ENCODE measurements at places on chromosomes 11 and 22.

GRCh38 chr11:111736181-111736590, 30.0 kb downstream of the PPP2R1B start:
- DNase-seq, result no peak

DNA sequence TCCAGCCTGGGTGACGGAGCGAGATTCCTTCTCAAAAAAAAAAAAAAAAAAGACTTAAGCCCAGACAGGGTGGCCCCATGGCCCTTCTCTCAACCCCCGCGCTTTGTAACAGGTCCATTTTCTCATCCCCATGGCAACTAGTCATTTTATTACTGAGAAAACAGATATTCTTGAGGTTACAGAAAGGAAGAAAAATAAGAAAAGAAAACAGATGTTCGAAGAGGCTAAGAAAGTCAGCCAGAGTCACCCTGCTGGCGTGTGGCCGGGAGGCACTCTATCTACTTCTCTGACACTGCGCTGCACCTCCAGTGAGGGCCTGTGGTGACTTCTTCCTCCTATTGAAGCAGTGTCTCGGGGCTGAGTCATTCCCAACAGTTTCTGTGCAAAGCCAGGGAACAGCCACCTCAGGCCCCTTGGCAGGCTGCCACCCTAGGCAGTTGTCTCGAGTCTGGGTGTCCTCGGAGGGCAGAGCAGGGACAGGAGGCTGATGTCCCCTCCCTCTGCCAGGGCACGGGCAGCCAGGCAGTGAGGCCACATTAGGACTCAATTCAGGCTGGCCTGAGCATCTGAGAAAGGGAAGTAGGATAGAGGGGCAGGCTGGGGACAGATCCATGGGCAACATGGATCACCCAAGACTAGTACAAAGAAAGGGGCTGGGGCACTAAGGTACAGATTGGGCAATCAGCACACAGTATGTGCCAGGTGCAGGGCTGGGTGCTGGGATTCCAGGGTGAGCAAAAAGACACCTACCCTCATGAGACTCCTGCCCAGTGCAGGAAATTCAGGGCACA, 16.4 kb upstream of the SYVN1 start:
- no peak for DNase-seq

DNA sequence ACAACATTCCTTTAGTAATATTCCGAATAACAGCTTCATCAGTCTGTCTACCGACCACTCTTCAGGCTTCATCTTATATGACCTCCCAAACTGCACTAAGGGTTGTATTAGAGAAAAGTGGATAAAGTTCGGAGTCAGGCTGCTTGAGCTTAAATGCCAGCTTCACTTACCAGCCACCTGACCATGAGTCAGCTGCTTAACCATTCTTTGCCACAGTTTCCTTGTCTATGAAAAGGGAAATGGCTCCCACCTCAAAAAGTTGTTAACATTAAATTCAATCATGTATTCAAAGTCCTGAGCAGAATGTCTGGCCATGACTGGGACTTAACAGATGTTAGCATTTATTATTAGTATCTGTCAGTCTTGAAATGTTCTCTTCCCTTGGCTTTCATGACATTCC, 20.9 kb downstream of the LIMK2 start:
- DNase-seq, result no peak

DNA sequence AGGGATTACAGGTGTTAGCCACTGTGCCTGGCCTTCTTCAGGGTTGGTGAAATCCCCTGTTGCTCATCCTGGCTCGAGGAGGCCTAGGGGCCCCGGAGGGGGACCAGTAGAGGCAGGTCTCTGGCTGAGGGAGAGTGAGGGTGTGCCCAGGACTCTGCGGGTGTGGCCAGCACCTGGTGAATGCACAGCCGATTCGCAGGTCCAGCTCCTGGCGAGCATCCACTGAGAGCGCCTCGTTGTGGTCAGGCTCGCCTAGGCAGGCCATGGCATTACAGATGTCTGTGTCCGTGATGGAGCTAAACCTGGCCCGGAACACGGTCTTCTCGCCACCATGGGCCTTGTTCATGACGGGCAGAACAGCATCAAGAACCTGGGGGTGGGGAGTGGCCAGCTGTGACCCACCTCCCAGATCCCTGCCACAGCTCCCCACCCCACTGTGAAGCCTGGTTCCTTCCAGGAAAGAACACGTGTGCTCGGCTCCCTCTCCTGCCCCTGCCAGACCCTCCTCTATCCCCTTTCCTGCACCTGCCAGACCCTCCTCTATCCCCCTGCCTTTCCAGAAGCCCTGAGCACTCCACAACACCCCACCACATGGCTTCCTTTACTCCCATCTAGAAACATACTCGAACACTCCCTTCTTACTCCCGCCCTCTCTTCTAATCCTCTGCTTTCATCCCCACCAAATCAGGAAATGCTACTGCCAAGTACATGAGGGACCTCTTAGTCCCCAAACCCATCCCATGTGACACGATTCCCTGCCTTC, 12.4 kb downstream of the TOP3B start:
- DNase-seq, result no peak

GRCh38 chr11:2076441-2076840, 62.7 kb downstream of the IGF2 start:
- DNase-seq, result no peak

DNA sequence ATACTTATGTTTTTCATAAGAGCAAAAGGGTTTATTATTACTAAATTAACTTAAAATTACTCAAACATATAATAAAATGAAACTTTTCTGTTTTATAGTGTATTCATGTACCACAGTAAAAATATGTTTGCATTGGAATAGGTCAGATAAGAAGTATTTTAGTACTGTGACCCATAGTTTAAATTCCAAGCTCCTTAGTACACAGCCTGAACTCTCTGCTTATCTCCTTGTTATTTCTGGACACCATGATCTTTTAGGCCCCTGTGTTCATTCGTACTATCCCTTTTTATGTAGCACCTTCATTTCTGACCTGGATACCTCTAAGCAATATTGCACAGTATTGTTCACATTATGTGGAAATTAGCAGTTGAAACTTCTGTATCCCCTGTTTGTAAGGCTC, 296.7 kb upstream of the SYN3 start:
- no peak for DNase-seq

GRCh38 chr11:31822927-31823643, 12.0 kb upstream of the PAX6 start:
- no peak for DNase-seq

Data from stimulated activated CD4-positive, alpha-beta T cell treated with anti-CD3 and anti-CD28 coated beads, TNF-alpha, amount 100 ng/mL, for 1 hour (primary cell).